ENCODE measurements at places on chromosomes 12 and 14.

DNA sequence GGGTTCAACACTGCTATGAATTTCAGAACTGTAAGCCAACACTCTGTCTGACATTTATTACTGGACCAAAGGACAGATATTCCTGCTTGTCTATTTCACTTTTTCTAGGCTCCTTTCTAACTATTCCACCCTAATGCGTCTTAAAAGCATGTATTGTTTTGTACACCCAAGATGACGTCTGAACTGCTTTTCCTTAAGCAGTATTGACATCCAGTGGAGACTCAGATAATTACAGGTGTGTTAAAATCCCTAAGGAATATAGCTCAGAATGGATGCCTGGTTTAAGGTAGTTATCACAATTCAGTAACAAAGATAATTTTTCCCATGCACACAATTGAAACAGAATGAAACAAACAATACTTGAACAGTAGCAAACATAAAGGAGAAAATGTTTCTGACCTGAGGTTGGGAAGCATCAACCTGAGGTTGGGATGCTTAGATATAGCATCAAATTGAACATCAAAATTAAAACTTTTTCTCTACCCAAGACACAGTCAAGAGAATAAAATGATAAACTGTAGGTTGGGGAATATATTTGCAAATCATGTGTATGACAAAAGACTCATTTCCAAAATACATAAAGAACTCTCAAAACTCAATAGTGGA is 93.7 kb upstream of the PTPRR start:
- peak; percentile 9 for DNase-seq

DNA sequence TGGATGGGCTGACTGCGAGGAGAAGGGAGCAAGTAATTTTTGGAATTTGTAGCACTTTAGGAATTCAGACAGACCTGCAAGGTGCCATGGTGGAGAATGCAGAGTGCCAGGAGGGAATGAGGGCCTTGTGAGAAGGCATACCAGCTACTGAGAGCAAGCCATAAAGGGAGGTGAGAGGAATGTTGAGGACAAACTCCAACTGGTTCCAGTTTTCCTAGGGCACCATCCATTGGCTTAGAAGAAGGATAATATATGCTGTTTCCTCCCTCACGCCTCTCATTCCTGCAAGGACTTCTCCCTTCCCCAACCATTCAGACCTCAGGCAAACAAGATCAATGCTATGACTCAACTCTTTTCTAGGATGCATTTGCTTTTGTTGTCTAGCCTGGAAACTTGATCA is 11.2 kb upstream of the DAAM1 start:
- no peak for DNase-seq

DNA sequence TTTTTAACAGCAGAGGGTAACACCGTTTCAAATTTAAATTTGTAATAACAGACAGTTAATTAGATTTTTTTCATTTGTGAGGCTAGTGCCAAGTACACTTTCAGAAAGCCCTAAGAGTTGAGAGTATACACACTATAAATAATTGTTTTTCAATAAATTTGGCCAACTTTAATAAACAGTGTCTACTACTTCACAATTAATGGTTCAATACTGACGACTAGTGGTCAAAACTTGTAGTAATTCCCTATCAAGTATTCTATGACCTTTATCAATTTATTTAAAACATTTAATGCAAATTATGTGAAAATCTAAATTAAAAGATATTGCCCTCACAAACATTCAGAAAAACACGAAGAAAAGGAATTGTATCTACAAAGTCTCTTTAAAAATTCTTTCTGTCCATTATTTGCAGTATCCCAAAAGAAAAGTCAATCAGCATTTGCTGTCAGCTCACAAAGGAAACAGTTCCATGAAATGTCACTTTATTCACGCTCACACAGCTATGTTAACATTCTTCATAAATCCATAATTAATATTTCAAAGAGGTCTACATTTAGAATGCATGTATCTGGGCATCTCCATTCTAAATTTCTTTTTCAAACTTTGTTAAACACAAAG is 91.2 kb downstream of the CEP128 start:
- DNase-seq: no peak

GRCh38 chr12:103379670-103380069 is 116.1 kb downstream of the C12orf42 start:
- DNase-seq: no peak

GRCh38 chr12:95533985-95534384 is 17.3 kb downstream of the USP44 start:
- no peak for DNase-seq

- DNase-seq: no peak
Observed at GRCh38 chr12:111022386-111022785, 102.0 kb upstream of the MYL2 start.

DNA sequence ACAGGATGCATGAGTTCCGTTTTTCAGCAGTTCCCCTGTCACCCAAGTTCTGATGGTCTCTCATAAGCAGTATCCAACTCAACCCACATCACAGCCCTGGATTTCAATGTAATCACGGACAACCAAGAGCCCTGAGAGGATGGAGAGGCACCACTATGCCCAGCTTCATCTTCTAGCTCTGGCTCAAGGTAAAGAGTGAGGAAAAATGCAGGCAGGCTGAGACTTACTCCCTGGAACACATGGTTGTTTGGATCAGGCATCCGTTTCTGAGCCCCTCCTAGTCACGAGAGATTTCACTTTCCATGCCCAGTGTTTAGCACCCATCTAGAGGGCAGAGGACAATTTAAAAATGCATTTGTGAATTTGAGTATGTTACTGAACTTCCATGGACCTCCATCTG is 45.0 kb downstream of the ANO2 start:
- DNase-seq: no peak

- DNase-seq: no peak
Observed at GRCh38 chr12:116528498-116528897, 30.7 kb upstream of the MAP1LC3B2 start.

All from NCI-H187 treated with DMSO at 0.1 percent for 48 hours (cell line).